ENCODE measurements at places on chromosomes 13 and 19.
A peak's percentile ranks its signal among the peaks of the same experiment; 100 is the strongest.

- no peak for DNase-seq
These were observed 102.0 kb downstream of the SLITRK1 start for GRCh38 chr13:83780227-83780626.

GRCh38 chr13:19782049-19782726 is 557 bp downstream of the PSPC1 start:
- peak; percentile 58 for DNase-seq

DNA sequence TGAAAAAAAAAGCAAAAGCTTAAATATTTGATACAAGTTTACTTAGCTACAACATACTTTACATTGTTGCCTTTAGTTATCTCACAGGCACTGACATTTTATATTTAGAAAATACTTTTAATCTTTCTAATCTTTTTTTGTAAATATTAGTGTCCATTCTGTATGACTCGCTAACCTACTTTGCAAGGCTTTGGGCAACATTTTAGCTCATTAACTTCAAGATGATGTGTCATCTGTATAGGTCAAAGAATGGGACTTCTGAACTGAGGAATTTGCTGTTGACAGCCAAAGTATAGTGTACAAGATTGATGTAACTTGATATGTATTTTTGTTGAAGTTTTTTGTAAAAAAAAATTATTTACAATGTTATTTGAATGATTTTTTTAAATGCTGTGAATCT is 2.7 kb upstream of the C1QTNF9 start:
- DNase-seq = no peak

GRCh38 chr13:40599747-40600146 is 66.7 kb downstream of the FOXO1 start:
- DNase-seq = no peak

DNA sequence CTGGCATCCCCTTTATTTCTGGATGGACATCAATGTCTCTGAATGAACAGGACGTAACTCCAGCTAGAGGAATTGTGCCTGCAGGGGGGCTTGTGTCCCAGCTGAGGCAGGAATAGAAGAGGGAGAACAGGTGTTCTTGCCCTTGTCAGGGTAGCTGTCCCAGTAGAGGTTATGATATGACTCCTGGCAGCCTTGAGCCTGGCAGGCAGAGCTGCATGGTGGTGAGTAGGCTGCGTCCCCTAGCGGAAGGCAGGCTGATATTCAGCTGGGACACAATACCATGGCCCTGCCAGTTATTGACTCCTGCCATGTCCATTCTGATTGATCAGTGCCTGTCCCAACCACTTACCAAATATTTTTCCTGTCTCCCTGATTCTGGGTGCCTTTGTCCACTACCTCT is 197.2 kb downstream of the RAP2A start:
- no peak for DNase-seq

- no peak for DNase-seq
These were observed 47.9 kb downstream of the COL4A1 start for GRCh38 chr13:110258876-110259631.

DNA sequence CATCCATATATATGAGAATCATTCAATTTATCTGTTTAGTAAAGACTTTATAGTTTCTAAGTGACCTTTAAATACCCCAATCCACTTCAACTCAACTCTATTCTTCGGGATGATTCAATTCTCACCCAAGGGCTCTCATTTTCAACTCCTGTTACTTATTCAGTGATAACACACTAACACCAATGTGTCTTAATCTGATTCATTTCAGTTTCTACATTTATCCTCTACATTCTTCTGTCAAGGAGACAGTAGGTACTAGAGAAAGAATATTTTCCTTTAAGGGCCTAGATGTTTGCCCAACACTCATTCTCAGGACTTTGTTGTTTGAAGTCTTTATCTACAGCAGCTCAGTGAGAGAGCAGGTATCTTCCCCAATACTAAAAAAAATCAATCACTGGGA is 7.1 kb downstream of the ARGLU1 start:
- no peak for DNase-seq

DNA sequence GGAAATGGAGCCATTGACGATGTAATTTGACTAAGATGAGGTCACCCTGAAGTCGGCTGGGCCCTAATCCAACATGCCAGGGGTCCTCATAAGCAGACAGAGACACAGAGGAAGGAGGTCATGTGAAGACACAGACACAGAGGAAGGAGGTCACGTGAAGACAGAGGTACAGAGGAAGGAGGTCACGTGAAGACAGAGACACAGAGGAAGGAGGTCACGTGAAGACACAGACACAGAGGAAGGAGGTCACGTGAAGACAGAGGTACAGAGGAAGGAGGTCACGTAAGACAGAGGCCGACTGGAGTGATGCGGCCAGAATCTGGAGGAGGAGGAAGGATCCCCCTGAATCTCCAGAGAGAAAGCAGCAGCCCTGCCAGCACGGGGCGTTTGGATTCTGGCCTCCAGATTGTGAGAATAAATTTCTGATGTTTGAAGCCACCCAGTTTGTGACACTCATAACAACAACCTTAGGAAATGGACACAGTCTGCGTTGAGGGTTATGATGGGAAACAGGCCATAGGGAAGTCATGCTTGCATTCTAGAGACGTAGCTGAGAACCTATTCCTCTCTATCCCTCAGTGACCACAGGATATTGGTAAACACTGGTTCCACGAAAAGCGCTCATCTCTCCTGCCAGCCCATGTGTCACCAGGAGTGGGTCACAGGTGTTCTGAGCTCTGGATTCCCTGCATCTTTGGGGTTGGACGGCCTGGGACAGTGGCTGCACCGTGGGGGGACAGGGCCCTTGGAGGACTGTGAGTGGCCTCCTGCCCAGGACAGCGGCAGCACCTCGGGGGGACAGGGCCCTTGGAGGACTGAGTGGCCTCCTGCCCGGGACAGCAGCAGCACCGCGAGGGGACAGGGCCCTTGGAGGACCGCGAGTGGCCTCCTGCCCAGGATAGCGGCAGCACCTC is 108.5 kb downstream of the SOX1 start:
- DNase-seq = no peak

- no peak for DNase-seq
These were observed 114.4 kb upstream of the SERTM1 start for GRCh38 chr13:36559375-36559774.

- DNase-seq = no peak
These were observed at the start of gene ADGRE1 for GRCh38 chr19:6887316-6887715. ADGRE1 (plus strand) TSS chr19:6887579; CDS start chr19:6887609, 30 bp downstream.

DNA sequence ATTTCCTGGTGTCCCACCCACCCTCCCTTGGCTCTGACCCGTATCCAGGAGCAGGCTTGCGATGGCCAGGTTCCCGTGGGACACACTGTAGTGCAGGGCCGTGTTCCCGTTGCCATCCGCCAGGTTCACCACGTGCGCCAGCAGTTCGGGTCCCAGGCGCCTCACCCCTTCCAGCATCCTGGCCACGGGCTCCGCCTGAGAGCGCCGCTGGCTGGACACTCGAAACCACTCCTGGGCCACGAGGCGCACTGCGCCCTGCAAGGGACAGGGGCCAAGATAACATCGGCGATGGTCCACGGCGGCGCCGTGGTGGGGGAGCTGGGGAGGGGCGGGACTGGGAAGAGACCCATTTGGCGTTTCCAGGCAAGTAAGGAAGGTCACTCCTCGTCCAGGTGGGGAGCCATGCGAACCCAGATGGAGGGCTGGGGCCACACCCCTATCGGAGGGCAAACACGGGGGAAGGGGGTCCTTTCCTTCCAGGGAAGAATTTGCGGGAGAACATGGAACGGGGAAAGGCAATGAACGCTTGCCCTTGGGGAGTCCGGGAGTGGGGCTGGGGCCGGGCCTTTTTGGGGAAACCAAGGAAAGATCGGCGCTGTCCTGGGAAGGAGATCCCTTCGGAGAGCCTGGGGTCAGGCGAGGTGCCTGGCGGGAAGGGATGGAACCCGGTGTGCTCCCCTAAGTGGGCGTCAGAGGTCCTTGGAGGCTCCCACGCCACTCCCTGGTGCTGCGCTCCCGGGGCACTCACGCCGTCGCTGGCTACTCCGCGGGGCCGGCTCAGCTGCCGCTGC is 9.9 kb downstream of the KANK3 start:
- no peak for DNase-seq

- DNase-seq = peak; percentile 92
These were observed 9.5 kb downstream of the DYRK1B start for GRCh38 chr19:39824143-39825092.

GRCh38 chr13:109476001-109476400 is 310.4 kb downstream of the IRS2 start:
- DNase-seq = no peak

All from DND-41 (cell line).